ENCODE measurements at places on chromosomes 3 and 15.

DNA sequence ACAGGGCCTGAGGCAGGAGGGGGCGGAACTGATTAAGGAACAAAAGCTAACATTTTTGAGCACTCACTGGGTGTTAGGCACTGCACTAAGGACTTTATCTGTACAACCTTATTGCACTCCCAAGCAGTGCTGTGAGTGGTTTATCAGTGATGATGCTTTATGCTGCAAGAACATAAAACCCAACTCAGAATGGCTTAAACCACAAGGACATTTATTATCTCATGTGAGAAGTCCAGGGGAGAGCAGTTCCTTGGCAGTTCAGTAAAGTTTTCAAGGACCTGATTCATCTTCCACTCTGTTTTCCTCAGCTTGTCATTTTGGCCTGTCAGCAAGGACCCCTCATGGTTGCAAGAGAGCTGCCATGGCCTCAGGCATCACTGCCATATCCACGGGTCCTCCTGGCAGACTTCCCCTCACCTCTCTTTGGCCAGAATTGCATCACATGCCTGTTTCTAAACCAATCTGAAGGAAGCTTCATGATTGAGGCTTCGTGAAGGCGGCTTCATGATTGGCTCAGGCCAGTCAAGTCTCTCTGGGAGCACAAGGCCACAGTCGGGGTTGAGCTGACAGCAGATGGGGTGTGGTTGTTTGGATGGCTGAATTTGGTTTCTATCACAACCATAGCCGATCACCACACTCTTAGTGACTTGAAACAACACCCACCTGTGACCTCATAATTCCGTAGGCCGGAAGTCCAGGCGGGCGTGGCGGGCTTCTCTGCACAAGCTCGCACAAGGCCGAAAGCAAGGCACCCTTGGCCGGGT is 15.8 kb downstream of the EFCC1 start:
- no peak for DNase-seq

- no peak for DNase-seq
Measured at GRCh38 chr3:12299026-12299425, 10.2 kb downstream of the PPARG start.

GRCh38 chr15:43184407-43185124 is 637 bp upstream of the CCNDBP1 start:
- no peak for DNase-seq

DNA sequence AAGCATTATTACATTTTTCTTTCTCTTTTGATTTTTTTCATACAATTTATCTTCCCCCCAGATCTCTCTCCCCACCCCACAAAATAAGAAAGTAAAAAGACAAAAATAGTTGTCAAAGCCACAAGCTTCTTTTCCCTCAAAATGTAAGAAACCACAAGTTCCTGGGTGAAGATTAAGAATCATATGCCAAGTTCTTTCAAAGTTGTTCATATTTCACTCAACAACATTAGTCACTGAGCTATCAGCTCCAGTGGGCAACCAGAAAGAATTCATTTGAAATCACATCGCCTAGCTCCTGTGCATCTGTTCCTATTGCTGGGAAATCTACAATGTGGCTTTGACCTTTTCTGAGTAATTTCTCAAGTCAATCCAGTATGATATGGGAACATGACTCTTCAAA is 681.6 kb upstream of the ARPP21 start:
- DNase-seq, result no peak

DNA sequence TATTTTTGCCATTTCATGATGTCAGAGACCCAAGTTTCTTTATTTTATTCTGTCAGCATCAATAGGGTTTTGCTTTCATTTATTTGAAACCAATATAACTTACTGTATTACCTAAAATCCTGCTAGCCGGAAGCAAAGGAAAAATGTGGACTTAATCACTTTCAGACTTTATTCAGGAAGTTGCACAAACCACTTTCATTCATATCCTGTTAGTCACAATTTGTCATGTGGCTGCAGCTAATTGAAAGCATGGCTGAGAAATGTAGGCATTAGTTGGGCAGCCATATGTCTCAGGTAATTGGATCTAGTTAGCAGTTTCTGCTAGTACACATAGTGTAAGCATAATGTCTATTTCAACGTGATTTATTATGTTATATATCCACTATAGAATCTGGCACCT is 462.3 kb upstream of the SGO1 start:
- peak; percentile 17 for DNase-seq

- no peak for DNase-seq
Measured at GRCh38 chr3:53902711-53903110, 11.1 kb upstream of the SELENOK start.

DNA sequence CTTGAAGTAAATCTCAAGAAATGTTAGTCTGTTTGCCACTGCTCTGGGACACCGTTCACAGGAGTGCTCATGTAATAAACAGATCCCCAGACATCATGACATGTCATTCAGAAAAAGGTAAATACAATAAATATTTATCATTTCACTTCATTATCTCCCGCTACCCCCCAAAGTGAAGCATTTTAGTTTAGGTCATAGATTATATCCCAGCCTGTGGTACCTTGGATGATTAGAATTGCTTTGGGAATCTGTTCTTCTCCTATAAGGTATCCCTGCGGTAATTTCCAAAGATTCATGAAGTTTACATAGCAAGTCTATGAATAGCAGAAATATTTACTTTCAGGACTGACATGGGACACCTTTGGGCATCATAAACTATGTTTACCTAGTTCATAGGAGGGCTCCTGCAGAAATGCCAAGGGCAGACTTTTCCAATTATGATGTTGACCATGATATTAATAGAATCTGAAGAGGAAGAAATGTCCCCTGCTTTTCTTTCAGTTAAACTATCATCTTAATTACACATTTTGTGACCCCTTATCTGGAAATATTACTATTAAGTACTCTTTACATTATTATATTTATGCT is 268.0 kb downstream of the NAALADL2 start:
- no peak for DNase-seq

DNA sequence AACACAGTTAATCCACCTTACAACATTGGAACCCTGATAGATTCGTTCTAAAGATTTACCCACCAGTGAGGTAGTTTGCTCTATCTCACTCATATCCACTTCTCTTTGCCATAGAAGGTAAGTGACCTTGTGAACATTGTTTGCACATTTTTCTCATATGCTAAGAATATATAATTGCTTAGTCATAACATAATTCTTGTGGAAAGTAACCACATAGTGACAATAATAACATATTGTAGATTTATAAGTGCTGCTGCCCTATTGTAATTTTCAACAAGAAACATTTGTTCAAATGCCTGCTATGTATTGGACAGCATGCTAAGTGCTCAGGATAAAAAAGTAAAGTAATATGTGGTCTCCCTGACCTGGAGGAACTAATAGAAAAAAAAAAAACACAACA is 554.2 kb upstream of the KCNMB2 start:
- no peak for DNase-seq
